ENCODE measurements at places on chromosomes 12 and 14.

DNA sequence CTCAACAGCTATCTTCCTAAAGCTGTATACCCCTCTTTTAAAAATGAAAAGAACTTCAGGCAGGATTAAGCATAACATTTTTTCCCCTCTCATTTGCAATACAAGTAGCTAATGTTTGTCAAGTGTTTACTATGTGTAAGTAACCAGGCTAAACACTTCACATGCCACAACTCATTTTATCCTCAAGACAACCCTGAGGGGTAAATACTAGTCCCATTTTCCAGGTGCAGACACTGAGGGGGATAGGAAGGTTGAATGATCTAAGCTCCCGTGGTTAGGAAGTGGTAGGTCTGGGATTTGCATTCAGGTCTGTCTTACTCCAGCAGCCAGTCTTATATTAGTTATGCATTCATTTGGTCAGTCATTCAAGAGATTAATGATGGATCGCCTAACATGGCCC, 70.7 kb downstream of the ANO6 start:
- no peak for DNase-seq

- DNase-seq: no peak
These were observed 254.4 kb downstream of the SLC16A7 start for GRCh38 chr12:59850268-59850667.

DNA sequence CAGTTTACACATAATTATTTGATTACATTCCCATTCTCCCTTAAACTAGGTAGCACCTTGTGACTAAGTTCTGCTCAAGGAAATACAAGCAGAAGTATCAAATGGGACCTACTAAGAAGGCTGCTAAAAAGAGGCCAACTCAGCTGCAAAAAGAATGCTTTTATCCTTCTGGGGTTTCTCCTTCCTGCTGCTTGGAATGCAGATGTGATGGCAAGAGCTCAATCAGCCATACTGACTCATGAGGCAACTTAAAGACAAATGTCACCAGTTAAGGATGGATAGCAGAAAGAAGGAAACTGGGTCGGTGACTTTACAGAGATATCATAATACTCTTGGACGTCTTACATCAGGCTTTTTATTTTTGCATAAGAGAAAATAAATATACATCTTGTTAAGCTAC, 38.0 kb upstream of the RAP1B start:
- no peak for DNase-seq

GRCh38 chr14:100256339-100256895, 17.5 kb downstream of the YY1 start:
- no peak for DNase-seq

GRCh38 chr14:24370748-24371147, 2.8 kb downstream of the NFATC4 start:
- no peak for DNase-seq

DNA sequence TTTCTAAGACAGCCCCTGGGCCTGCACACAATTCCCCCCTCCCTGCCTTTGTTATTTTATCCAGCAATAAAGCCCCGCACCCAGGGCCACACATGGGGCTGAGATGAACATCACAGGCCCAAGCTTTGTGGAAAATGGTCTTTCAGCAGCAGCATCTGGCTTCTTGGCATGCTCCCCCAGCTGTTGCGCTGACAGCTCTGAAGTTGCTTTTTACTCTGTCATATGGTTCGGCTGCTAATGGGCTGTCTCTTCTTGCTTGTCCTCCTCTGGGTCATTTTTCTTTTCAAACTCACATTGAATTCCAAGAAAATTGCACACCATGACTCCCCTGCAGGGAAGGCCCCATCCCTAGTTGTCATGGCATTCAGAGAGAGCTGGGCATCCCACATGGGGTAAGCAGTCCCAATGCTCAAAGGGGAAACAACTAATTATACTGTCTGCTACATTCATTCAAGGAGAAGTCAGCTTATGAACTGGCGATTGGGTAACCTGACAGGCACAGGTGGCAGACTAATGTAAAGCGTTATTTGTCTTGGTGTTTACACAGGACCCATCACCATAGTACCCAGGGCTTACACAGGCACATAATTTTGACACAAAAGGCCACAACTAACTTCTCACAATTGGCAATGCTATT, 74.0 kb upstream of the CDKN3 start:
- DNase-seq: no peak

DNA sequence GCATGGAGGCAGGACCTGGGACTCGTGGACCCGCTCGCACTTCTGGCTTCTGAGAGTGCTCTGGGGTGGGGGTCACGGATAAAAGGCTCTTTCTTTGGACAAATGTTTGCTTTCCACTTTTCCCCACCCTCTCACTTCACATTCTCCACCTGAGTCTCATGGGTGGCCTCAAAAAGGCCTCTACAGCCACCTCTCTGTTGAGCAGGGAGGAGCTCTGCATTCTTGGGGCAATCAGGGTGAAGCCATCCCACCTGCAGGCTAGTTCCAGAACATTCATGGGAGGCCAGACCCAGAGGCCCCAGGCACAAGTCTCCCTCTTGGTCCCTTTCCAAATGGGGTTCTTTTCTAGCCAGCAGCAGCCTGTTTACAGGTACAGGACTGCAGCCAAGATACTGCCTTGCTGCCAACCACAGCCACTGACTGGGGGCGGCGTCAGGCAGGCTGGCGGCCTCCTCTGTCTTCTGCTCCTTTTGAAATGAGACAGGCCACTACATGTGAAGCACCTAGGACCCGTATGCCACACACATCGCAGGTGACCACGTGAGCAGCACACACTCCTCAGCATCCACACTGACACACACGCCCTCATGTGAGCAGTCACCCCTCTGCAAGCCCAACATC, 18.2 kb upstream of the CEBPE start:
- DNase-seq: no peak

- no peak for DNase-seq
These were observed 142.4 kb downstream of the OTOGL start for GRCh38 chr12:80241576-80242273.

GRCh38 chr12:96456265-96456974, 33.0 kb upstream of the CFAP54 start:
- no peak for DNase-seq

GRCh38 chr12:7021956-7022355, 3.7 kb upstream of the LPCAT3 start:
- DNase-seq: no peak

GRCh38 chr12:42985506-42985905, 396.0 kb upstream of the PRICKLE1 start:
- DNase-seq: no peak

GRCh38 chr12:110062241-110062640, 13.9 kb upstream of the C12orf76 start:
- no peak for DNase-seq
